ENCODE measurements at places on chromosomes 12 and 14.

DNA sequence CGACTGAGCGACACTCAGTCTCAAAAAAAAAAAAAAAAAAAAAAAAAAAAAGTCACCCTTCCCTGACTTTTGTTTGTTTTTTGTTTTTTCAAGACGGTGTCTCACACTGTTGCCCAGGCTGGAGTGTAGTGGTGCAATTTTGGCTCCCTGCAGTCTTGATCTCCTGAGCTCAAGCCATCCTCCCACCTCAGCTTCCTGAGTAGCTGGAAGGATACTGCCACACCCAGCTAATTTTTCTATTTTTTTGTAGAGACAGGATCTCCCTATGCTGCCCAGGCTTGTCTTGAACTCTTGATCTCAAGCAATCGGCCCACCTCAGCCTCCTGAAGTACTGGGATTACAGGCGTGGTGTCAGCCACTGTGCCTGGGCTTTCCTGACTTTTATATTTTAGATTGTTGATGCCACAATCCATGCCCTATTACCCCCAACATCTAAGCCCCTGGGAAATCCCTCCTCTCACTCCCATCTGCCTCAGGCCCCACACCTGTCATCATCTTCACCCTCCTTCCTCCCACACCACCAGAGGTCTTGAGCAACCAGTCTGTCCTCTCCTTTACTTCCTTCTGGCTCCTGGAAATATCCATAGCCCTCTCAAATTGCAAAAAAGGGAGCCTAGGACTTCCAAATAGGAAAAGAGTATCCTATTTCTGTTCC lies 7.8 kb downstream of the IKZF4 start:
- DNase-seq: no peak

GRCh38 chr12:113990250-113991223 lies 24.4 kb upstream of the RBM19 start:
- DNase-seq: no peak

- no peak for DNase-seq
Measured at GRCh38 chr14:38958589-38958988, 144.4 kb downstream of the SEC23A start.

DNA sequence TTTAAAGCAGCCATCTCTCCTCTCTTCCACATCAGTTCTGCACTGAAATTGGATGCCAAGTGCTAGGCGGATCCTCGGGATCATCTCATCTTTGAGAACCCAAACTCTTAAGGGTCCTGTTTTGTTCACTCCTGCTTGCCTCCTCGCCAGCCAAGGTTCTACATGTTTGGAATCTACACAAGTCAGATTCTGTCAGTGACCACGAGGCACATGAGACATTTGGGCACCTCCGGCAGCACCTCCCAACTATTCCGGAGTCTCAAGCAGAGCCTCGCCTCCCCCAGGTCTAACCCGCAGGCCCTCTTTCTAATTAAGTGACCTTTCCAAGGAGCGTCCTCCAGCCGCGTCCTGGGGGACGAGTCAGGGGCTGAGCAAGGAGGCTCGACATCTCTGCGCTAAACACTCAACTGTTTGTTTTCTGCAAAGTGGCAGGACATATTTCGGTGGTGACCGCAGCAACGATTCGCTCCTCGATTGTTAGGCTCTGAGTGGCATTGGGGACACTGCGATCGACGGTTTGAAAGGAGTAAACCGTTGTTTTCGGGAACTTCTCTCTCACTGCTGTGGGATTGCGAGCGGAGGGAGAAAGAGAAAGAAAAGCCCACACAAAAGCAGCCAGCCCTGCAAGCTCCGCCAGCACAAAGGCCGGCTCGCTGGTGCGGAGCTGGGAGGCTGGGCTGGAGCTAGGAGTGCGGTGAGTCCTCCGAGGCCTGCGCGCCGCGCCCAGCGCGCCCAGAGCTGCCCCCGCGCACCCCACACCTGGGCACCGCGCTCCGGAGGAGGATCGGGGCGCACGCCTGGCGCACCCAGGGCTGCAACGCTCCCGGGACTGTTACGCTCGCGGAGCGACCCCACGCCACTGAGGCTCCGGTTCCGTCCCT lies 640 bp downstream of the ARMH4 start:
- DNase-seq: no peak

GRCh38 chr12:111122458-111122878 lies 202.1 kb upstream of the MYL2 start:
- no peak for DNase-seq

- DNase-seq: no peak
Measured at GRCh38 chr12:64252681-64253080, 30.6 kb upstream of the KICS2 start.

GRCh38 chr12:40689576-40689975 lies 2.7 kb upstream of the CNTN1 start:
- DNase-seq: no peak

GRCh38 chr14:73760598-73761586 lies 46.7 kb upstream of the PNMA1 start:
- no peak for DNase-seq

GRCh38 chr12:79454338-79454843 lies 236.4 kb downstream of the PAWR start:
- DNase-seq: no peak

- DNase-seq: no peak
Measured at GRCh38 chr14:102986810-102987579, 64.5 kb downstream of the AMN start.

- no peak for DNase-seq
Measured at GRCh38 chr14:49892301-49892635, 614 bp upstream of the ARF6 start.

DNA sequence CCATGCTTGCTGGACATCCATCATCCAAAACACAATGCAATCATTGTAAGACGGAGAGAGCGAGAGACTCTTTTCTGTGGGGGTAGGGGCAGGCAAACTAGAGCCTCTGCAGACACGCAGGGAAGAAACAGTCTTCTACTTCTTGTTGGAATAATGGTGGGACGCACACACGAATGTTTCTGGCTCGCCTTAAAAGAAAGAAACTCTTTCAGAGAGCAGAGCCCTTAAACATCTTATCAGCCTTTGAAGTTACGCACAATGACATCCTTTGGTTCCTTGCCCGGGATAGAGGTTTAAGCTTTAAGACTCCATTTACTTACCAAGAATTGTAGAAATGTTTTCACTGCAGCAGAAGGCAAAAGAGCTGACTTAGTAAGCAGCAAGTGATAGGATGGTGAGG lies 133.8 kb upstream of the FOXN3 start:
- DNase-seq: no peak

DNA sequence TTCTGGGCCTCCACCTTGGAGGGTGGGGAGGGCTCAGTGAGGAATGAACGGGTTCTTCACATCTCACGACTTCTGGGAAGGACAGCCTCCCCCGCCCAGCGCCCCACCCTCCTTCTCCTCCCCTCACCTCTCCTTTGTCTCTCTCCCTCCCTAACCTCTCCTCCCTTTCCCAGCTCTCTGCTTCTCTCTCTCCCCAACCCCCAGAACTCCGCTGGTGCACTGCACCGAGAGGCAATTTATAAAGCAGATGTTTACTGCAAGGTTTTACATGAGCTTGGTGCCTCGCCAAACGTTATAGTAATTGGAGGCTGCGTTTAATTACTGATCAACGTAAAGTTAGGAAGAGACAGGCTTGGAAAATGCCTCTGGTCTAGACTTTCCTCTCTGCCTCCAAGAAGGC lies 42.9 kb upstream of the FAM222A start:
- DNase-seq: no peak

- no peak for DNase-seq
Measured at GRCh38 chr14:89349171-89350008, 67.6 kb downstream of the FOXN3 start.

- DNase-seq: no peak
Measured at GRCh38 chr14:33647385-33647786, 303.5 kb downstream of the EGLN3 start.

- no peak for DNase-seq
Measured at GRCh38 chr12:57401165-57401564, 29.7 kb downstream of the R3HDM2 start.

GRCh38 chr14:64185184-64185583 lies 109.0 kb downstream of the ESR2 start:
- DNase-seq: no peak

DNA sequence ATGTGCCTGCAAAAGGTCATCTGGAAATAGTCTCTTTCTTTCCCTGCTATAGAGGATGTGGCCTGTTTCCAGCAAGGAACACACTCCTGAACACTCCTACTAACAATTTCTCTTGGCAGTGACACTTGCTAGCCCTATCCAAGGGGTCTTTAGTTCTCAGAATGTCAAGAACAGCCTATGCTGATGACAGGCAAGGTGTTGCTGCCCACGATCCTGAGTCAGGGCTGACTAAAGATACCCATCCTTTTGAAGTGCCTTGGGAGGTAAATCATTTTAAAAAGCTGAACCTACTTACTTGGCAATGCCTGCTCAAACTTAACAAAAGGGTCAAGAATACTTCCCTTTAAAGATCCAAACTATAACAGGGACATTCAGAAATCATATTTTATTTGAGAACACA lies 1146.4 kb downstream of the VRK1 start:
- DNase-seq: no peak

GRCh38 chr12:122150127-122150681 lies 23.8 kb downstream of the IL31 start:
- DNase-seq: no peak

DNA sequence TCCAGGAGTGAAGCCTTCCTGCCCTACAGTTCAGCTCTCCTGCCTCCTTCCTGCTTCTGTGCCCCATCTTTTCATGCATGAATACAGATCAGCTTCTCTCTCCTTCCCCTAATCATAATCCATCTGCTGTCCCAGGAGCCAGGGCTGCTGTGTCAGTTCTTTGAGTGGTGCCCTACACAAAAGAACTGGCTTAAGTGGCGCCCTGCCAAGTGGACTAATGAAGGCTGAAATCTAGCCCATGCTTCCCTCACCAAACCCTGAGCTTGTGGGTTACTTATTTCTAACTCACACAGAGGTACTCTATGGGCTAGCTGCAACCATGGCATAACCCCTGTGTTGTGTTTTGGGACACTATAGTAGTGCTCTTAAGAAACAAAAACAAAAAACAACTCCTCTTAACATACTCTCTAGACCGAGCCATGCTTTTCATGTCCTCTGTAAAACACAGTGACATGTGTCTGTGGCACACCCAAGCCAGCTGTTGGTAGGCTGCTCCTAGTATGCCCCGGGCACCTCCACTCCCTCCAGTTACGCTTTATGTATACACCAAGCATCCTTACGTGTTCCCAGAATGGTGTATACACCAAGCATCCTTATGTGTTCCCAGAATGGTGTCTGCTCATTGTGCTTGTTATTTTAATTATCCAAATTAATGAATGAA lies 19.3 kb upstream of the ETV6 start:
- no peak for DNase-seq

GRCh38 chr14:31568671-31569070 lies 7.5 kb downstream of the NUBPL start:
- DNase-seq: no peak

GRCh38 chr12:111458546-111459172 lies 52.9 kb downstream of the SH2B3 start:
- DNase-seq: no peak

DNA sequence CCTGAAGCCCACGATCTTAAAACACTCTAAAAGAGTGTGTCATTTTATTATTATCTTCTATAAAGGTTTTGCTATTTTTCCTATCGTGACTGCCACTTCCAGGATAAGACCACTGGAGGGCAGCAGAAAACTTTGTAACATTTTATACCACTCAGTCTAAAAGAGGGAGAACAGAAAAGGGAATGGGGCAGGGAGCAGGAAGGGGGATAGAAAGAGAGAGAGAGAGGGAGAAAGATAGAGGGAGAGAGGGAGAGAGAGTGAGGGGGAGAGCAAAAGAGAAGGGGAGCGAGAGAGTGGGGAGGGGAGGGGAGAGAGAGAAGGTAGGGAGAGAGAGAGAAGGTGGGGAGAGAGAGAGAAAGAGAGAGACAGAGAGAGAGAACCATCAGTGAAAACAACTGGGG lies 2.0 kb upstream of the ART4 start:
- DNase-seq: no peak

GRCh38 chr14:93006567-93007051 lies 83.7 kb downstream of the CHGA start:
- DNase-seq: no peak

DNA sequence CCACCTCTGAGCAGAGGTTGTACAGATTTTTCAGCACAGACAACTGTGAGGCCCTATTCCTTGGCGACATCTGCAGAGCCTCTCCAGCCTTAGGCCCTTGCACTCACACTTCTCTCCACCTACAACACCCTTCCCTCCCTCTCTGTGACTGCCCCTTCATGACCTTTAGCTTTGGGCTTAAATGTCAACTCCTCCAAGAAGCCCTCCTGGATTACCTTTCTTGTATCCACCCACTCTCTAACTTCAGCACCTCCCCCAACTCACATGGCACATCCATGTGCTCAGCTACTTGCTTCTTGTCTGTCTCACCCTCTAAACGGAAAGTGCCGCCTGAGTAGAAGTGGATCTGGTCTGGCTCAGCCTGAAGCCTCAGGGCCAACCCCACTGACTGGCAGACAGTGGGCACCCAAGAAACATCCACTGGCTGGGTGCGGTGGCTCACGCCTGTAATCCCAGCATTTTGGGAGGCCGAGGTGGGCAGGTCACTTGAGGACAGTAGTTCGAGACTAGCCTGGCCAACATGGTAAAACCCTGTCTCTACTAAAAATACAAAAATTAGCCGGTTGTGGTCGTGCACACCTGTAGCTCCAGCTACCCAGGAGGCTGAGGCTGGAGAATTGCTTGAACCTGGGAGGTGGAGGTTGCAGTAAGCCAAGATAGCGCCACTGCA lies 22.1 kb downstream of the TRPV4 start:
- no peak for DNase-seq
